ENCODE measurements at places on chromosomes 5 and 9.

DNA sequence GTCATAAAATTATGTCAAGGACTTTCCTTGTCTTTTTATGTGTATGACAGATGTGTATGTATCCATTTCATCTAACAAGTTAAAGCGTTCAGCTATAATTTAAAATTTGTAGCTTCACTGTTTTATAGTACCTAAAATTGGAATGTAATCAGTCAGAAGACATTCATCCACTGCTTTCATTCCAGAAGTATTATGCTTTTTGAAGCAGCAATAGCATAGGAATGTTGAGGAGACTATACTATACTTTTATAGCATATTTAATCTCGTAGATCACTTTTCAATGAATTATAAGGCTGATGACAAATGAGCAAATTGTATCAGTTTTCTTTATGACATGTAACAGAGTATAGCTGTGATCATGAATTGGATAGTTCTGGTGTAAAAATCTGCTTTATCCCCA lies 6.9 kb downstream of the PCDHGA12 start:
- DNase-seq, result no peak
- H3K27me3 ChIP-seq, result peaks cover 19% of the 10 kb centered on the region
- no peak overlapping the region for H3K4me3 ChIP-seq
- no peaks in the 10 kb centered on the region for H3K4me1 ChIP-seq
- H3K27ac ChIP-seq, result no peak overlapping the region

- H3K27me3 ChIP-seq, result no peaks in the 10 kb centered on the region
- no peaks in the 10 kb centered on the region for H3K4me1 ChIP-seq
- no peaks in the 10 kb centered on the region for H3K36me3 ChIP-seq
- H3K4me3 ChIP-seq, result no peak overlapping the region
- DNase-seq, result no peak
Measured at GRCh38 chr9:83198371-83198770, 135.4 kb upstream of the RASEF start.

DNA sequence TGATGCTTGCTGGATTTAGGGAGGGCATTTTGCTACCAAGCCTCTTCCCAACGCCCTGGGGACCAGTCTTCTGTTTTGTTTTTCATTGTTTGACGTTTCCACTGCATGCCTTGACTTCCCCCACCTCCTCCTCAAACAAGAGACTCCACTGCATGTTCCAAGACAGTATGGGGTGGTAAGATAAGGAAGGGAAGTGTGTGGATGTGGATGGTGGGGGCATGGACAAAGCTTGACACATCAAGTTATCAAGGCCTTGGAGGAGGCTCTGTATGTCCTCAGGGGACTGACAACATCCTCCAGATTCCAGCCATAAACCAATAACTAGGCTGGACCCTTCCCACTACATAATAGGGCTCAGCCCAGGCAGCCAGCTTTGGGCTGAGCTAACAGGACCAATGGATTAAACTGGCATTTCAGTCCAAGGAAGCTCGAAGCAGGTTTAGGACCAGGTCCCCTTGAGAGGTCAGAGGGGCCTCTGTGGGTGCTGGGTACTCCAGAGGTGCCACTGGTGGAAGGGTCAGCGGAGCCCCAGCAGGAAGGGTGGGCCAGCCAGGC lies 23.0 kb downstream of the PCDHGC5 start:
- H3K27me3 ChIP-seq, result no peaks in the 10 kb centered on the region
- no peak overlapping the region for H3K27ac ChIP-seq
- no peak for DNase-seq
- H3K4me3 ChIP-seq, result peak overlapping the region; percentile 64
- peaks cover 23% of the 10 kb centered on the region for H3K36me3 ChIP-seq

DNA sequence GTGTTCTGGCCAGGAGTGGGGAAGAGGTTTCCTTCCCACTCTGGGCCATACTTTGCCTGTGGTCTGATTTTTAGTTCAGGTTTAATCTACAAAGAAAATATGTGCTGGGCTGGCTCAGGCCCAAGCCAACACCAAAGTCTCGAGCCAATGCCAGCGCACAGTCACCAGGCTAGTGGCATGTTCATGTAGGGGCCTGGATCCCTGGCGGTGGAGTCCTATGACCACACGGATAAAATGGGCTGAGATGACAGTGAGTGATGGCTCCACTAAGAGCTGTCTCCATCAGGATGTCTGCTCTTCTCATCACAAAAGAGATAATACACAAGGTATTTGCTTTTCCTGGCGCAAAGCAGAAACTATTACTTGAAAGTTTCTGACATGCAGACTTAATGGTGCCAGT lies 92.9 kb upstream of the PTPN3 start:
- H3K4me1 ChIP-seq, result no peaks in the 10 kb centered on the region
- no peak for DNase-seq
- no peaks in the 10 kb centered on the region for H3K27me3 ChIP-seq
- H3K4me3 ChIP-seq, result no peak overlapping the region
- no peaks in the 10 kb centered on the region for H3K36me3 ChIP-seq

GRCh38 chr5:21862986-21863385 lies 990.2 kb downstream of the CDH12 start:
- H3K27ac ChIP-seq, result no peak overlapping the region
- H3K36me3 ChIP-seq, result no peaks in the 10 kb centered on the region
- H3K27me3 ChIP-seq, result no peaks in the 10 kb centered on the region
- H3K4me1 ChIP-seq, result no peaks in the 10 kb centered on the region

DNA sequence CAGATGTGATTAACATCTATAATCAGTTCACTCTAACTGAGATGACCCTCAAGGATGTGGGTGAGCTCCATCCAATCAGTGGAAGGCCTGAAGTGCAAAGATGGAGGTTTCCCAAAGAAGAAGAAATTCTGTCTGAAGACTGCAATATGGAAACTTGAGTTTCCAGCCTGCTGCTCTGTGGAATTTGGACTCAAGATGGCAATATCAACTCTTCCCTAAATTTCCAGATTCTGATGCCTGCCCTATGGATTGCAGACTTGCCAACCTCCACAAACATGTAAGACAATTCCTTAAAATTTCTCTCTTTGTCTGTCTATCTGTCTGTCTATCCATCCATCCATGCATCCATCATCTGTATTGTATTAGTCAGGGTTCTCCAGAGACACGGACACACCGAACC lies 85.9 kb downstream of the ICE1 start:
- H3K27me3 ChIP-seq, result no peaks in the 10 kb centered on the region
- no peaks in the 10 kb centered on the region for H3K4me1 ChIP-seq
- no peak overlapping the region for H3K27ac ChIP-seq
- H3K4me3 ChIP-seq, result no peak overlapping the region
- DNase-seq, result no peak

- no peak overlapping the region for H3K27ac ChIP-seq
- no peak overlapping the region for H3K4me3 ChIP-seq
- H3K36me3 ChIP-seq, result no peaks in the 10 kb centered on the region
Measured at GRCh38 chr5:32489791-32490562, 45.4 kb upstream of the ZFR start.

GRCh38 chr9:117945286-117945685 lies 241.1 kb downstream of the TLR4 start:
- H3K36me3 ChIP-seq, result no peaks in the 10 kb centered on the region
- H3K4me1 ChIP-seq, result no peaks in the 10 kb centered on the region
- DNase-seq, result no peak
- H3K27ac ChIP-seq, result no peak overlapping the region

- DNase-seq, result no peak
- peaks cover 46% of the 10 kb centered on the region for H3K36me3 ChIP-seq
- H3K27ac ChIP-seq, result no peak overlapping the region
- no peak overlapping the region for H3K4me3 ChIP-seq
Measured at GRCh38 chr9:37311938-37312708, 110.4 kb upstream of the GRHPR start.

GRCh38 chr9:591292-591691 lies 250.2 kb upstream of the DMRT1 start:
- no peaks in the 10 kb centered on the region for H3K36me3 ChIP-seq
- H3K4me1 ChIP-seq, result no peaks in the 10 kb centered on the region
- H3K4me3 ChIP-seq, result no peak overlapping the region
- H3K27me3 ChIP-seq, result no peaks in the 10 kb centered on the region
- DNase-seq, result no peak

DNA sequence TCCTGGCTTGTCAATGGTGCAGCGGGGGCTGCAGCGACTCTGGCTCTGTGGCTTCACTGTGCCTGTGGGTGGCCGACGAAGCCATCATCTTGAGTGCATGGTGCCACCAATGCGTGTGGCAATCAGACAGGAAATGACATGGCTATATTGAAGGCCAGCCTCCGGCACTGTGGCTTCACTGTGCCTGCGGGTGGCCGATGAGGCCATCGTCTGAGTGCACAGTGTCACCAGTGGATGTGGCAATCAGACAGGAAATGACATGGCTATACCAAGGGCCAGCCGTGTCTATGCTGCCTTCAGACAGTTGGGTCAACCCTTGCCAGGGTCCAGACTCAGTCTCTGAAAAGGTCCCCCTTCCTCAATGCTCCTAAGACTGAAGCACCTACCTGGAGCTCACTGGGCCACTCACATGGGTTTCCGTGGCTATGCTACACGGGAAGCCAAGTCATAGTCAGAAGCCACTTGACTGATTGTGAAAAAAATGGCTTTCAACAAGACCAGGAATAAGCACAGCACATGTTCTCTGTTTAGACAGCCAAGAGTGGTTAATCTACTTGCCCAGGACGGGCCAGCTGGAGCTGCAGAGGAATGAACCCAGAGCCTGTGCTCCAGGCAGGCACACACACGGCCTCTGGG lies 67.5 kb upstream of the S1PR3 start:
- peaks cover 40% of the 10 kb centered on the region for H3K4me1 ChIP-seq
- H3K27me3 ChIP-seq, result no peaks in the 10 kb centered on the region
- no peak for DNase-seq
- H3K27ac ChIP-seq, result no peak overlapping the region
- H3K36me3 ChIP-seq, result no peaks in the 10 kb centered on the region
